ENCODE measurements at places on chromosomes 1 and 21. TPM values are rescaled to one million over a fixed set of nuclear protein-coding genes. Genes with fewer than 3 reads are reported as not detected.

The ELF3 gene
- 2.2 TPM for polyA plus RNA-seq

The CDC20 gene
- 12.8 TPM for polyA plus RNA-seq

The LDLRAD2 gene
- 5.3 TPM for polyA plus RNA-seq

The SLC25A34 gene
- polyA plus RNA-seq: 6.3 TPM

The INAVA gene
- 2.4 TPM for polyA plus RNA-seq
